Endothelial cell (in vitro differentiated cells): ENCODE measurements at places on chromosomes 2 and 18. TPM values are rescaled to one million over a fixed set of nuclear protein-coding genes. Genes with fewer than 3 reads are reported as not detected.

DNA sequence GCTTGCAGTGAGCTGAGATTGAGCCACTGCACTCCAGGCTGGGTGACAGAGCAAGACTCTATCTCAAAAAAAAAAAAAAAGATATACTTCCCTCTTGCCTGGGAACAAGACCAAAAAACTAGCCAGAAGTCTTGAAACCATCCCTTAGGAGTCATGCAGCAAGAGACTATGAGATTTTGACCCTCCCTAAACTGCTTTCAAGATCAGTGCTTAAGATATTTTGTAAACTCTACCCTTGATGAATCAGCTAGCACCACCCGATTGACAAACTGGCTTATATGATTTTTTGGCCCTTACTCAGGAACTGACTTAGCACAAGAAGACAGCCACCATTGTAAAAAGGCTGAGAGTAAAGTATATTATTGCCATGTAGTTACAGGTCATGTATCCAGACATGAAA, 3.8 kb downstream of the SULT1C3 start:
- no peaks in the 10 kb centered on the region for H3K4me1 ChIP-seq
- DNase-seq, result no peak
- no peaks in the 10 kb centered on the region for H3K27me3 ChIP-seq
- H3K4me3 ChIP-seq, result no peak overlapping the region

DNA sequence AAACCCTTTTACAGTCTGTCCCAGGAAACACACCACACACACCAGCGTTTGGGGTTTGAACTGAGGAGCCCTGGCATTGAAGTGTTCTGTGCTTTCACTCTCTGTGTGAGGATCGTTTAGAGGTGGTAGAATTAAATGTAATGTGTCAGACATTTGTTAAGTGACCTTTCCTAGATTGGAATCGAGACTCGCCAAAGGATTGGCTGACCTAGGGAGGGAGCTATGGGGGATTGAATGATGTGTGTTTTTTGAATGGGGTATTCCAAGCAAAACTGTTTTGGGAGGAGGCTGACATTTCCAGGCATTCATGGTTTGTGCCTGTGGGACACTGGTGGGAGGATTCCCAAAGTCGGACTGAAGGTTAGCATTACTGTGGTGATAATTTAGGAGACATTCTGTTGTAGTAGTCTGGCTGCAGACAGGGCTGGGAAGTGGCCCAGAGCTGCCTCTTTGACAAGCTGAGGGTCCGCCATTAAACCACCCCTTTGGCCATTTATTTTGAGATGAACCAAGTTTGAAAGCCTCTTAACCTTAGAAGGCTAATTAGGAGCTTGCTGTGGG, 1.7 kb downstream of the MYO1B start:
- H3K4me3 ChIP-seq, result peak overlapping the region; percentile 95
- peaks cover 55% of the 10 kb centered on the region for H3K4me1 ChIP-seq
- H3K27ac ChIP-seq, result peak overlapping the region; percentile 90
- no peak for DNase-seq

DNA sequence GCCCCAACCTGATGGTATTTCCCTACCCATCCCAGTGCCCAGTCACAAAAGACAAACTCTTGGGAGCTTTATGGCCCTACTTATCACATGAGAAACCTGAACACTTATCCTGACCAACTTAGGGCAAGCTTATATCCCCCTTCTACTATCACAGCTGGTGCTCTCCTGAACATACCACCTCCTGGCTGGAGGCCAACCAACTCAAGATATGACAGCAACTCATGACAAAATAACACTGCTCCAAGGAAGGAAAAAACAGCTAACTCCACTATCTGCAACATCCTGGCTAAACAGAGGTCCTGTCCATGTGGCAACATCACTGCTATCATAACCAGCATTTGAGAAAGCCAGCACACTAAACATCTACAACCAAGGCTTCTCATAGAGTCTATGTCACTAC, 20.9 kb upstream of the CLASP1 start:
- no peaks in the 10 kb centered on the region for H3K4me1 ChIP-seq
- no peak overlapping the region for H3K27ac ChIP-seq
- no peak for DNase-seq
- H3K27me3 ChIP-seq, result peaks cover 3% of the 10 kb centered on the region
- H3K36me3 ChIP-seq, result peaks cover 4% of the 10 kb centered on the region

AGFG1 gene
- 70.9 TPM for total RNA-seq

GPR39 gene
- 0.62 TPM for total RNA-seq
